ENCODE measurements at places on chromosomes 7 and 10.

- DNase-seq, result no peak
Measured at GRCh38 chr10:1476455-1476803, 260.9 kb downstream of the ADARB2 start.

DNA sequence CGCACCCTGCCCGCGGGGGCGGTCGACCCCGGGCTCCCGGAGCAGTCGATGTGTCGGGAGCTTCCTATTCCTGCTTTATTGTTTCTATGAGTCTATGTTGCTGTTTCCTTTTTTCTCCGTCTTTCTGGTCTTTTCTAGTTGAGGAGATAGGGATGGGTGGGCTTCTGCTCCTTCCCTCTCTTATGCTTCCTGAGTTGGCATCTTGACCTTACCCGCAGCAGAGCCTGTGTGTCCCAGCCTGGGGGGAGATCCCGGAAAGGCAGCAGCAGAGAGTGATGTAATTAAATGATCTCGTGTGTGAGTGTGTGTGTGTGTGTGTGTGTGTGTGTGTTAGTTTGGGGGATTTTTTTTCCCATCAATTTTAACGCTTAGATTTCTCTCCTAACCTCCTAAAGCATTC is 486 bp upstream of the SORCS1 start:
- no peak for DNase-seq

DNA sequence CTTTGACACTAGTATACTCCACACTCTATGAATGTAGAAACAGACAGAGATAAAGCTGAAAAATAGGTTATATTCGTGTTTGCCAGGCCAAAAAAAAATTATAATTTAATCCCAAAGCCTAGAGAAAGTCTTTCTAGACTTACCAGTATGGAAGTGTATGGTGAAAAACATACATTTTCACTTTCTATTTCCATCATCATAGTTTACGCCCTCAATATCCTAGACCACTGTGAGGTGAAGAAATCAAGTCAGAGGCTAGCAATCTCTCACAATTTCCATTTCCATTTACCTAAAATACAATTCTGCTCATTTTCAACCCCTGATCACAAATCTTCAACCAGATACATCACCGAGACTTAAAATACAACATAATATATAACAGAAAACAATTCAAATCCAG is 16.2 kb downstream of the GPR22 start:
- no peak for DNase-seq

GRCh38 chr7:90720984-90721760 is 125.1 kb downstream of the CDK14 start:
- no peak for DNase-seq

- no peak for DNase-seq
Measured at GRCh38 chr7:38975944-38976392, 1.7 kb upstream of the POU6F2 start.

- DNase-seq, result no peak
Measured at GRCh38 chr10:125162120-125162931, 2.0 kb upstream of the CTBP2 start.

DNA sequence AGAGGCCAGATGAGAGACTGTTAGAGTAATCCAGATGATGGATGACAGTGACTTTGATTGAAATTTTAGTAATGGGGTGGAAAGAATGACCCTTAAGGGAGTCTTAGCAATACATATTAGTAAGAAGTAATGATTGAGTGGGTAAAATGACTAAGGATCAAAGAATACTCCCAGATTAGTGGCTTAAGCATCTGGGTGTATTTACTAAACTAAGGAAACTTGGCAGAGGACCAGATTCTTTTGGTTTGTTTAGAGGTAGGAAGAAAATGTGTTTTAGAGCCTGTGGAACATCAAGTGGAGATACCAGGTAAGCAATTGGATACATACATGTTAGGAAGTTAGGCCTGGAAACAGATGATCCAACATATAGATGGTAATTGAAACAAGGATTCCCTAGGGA is 58.8 kb upstream of the ADRA2A start:
- DNase-seq, result no peak

- DNase-seq, result no peak
Measured at GRCh38 chr7:56250135-56250534, 133.9 kb upstream of the NUPR2 start.

GRCh38 chr10:104706886-104707285 is 65.8 kb downstream of the SORCS3 start:
- DNase-seq, result no peak

- no peak for DNase-seq
Measured at GRCh38 chr10:34423673-34424625, 391.1 kb downstream of the PARD3 start.

GRCh38 chr7:111756687-111757178 is 194.4 kb upstream of the IMMP2L start:
- no peak for DNase-seq

DNA sequence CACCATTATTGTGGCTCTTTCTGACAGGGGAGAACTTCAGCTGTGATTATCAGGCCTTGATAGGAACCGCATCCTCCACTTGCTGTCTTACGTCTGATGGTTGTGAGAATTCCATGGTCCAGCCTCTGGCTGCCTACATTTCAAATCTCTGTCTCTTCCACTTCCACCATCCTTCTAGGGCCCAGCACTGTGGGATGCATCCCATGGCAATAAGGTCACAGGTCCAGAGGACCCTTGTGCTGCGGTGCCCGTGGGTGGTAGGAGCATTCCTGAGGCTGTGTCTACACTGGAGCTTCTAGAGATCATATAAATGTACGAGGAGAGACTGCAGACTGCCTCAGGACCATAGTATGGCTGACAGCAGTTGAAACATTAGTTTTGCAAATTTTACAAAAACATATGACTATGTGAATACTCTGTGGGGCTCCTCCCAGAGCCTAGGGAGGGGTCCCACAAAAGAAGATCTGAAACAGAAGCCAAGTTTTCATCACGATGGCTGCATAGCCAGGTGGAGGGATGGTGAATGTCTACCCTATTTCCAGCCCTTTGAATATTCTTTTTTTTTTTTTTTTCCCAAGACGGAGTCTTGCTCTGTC is 11.8 kb downstream of the CALML3 start:
- DNase-seq, result no peak

DNA sequence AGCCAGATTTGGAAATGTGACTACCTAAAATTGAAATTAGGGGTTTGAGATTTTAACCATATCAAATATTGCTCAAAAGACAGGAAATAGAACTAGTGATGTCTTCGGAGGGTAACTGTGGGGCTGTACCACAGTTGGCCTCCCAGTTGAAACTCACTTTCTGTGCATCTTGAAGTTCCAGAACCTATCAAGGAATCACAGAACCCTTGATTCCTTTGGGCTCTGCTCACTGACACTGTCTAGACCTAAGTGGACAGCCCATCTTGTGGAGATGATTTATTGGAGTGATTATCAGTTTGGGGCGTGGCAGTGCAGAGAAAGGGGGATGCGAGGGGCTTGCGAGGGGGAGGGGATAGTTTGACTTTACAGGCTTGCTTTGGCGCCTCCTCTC is 134.2 kb upstream of the GJD4 start:
- DNase-seq, result no peak

- DNase-seq, result no peak
Measured at GRCh38 chr7:143987513-143987912, 12.6 kb upstream of the OR6B1 start.

GRCh38 chr10:113426181-113426877 is 126.5 kb upstream of the HABP2 start:
- DNase-seq, result no peak

- DNase-seq, result no peak
Measured at GRCh38 chr7:105530546-105530945, 1.5 kb upstream of the RINT1 start.

- DNase-seq, result no peak
Measured at GRCh38 chr7:137209151-137209817, 134.2 kb downstream of the PTN start.

DNA sequence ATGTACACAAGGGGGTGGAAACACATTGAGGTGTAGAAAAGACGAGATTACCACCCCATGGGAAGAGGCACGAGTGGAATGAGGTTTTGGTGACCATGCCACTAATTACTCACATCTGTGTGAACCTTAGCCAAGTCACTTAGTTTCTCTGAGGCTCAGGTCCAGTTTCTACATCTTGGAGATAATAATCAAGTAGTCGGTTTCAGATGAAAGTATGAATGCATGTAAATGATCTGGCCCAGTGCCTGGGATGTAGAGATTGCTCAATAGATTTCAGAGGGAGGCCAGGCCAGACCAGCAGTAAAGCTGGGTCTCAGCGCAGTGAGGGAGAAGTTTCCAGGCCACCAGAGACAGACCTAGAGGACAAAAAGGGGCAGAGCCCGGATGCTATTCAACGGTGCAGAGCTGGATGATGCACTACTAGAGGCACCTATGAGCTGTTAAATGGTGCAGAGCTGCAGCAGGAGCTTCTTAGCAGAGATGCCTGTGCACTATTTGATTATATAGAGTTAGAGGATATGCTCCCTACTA is 725.1 kb downstream of the GRID1 start:
- DNase-seq, result no peak

DNA sequence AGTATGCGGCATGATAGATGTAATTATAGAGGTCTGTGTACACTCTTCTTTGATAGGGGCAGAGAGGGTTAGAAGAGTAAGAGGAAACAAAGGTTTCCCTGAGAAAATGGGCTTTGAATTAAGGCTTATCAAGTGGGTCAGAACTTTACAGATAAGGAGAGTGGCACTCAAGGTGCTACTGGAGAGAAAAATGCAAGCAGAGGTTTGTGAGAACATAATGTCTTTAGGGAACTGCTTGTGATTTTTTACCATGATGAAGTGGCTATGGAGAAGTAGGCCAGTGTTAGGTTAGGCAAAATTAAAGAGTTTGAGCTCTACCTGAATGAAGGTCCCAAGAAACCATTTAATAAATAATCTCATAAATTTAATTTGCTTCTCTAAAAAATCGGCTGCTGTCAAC is 14.3 kb downstream of the STARD3NL start:
- DNase-seq, result no peak

DNA sequence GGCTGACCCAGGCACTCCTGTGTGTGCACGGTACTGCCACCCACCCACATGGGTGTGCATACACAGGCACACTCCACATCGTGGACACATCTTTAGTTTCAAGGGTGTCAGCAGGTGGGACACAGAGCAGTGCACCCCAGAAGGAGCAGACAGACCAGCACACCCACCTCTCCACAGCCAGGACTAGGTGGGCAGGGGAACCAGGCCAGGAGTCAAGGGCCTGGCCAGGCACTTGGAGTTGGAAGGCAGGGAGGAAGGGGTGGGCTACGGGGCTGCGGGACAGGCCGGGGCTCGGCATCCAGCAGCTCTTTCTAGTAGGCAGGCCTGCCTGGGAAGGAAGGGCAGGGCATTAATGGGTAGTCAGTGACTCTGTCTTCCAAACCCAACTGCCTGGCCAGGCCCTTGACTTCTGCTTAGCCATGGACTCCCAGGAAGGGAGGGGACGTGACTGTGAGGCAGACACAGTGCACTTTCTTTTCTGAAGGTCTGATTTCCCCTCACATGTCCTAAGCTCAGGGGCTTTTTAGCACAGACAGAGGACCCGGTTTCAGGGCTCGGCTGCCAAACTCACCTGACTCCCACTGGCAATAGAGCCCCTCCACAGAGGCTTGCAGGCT is 14.6 kb downstream of the RASGEF1A start:
- DNase-seq, result no peak

DNA sequence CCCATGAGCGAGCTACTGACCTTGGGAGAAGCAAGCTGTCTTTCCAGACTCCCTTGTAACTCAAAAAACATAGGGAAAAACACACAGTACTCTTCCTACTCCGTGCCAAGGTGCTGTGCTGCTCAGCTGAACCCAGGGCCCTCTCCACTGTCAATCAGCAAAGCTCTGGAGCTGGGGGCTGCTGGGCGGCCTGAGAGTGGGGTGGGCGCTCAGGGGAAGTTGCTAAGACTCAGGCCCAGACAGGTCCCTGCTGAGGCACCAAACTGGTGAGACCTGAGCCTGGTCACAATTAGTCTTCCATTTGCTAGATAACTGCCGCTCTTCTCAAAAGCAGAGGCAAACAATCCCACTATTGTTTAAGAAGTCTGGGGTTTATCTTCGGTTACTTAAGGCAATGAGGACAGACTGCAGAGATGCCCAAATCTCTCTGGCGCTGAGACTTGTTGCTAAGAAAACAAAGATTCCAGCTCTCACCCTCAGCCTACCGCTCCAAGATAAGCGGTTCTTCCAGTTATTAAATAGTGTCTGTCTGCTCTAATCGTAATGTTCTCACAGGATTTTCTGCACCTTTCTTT is 22.0 kb downstream of the STEAP1B start:
- no peak for DNase-seq

GRCh38 chr7:41916450-41916927 is 213.6 kb upstream of the INHBA start:
- no peak for DNase-seq

DNA sequence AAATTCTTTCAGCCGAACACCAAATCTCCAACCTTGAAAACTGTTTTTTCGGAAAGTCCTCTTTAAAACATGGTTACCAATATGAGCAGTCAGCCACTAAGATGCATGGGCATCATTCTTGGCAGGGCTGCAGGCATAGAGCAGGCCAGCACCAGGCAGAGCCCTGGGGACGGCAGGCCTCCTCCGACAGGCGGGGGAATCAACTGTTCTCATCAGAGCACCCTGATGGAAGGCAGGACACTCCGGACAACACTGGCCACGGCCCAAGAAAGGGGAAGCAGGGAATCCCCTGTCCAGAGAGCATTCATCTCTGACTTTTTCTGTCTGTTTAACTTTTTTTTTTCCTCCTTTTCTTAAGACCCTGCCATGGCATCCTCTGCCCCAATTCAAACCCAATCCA is 1.4 kb upstream of the NOS3 start:
- DNase-seq, result no peak

DNA sequence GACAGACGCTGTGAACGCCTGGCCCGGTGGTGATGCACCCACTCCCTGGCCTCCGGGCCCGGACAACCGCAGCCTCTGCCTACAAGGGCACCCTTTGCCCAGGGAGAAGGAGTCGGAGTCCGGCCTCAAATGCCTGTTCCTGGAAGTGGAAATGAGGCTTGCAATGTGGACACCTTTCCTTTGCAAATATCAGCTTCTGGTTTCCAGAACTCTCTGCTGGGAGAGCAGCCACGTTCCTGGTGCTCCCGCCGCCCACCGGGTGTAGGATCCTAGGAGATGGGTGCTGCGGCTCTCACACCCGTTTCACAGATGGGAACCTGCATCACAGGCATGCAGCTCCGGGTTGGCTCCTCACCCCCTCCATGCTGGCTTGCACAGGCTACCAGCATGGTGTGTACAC is 2.9 kb downstream of the FOXL3 start:
- no peak for DNase-seq

GRCh38 chr7:157016024-157016351 is 5.5 kb upstream of the MNX1 start:
- no peak for DNase-seq

Measured in T-helper 1 cell (primary cell).